A172 (cell line): ENCODE measurements at places on chromosomes 7 and 10. TPM values are rescaled to one million over a fixed set of nuclear protein-coding genes. Genes with fewer than 3 reads are reported as not detected.

The THSD7A gene
- total RNA-seq = 0.21 and 0.89 TPM in 2 replicates

The NAT16 gene
- total RNA-seq = 0.93 TPM in 1 of 2 replicates, not detected in the other

The ARMC3 gene
- 0.31 and 0.57 TPM in 2 replicates for total RNA-seq

DNA sequence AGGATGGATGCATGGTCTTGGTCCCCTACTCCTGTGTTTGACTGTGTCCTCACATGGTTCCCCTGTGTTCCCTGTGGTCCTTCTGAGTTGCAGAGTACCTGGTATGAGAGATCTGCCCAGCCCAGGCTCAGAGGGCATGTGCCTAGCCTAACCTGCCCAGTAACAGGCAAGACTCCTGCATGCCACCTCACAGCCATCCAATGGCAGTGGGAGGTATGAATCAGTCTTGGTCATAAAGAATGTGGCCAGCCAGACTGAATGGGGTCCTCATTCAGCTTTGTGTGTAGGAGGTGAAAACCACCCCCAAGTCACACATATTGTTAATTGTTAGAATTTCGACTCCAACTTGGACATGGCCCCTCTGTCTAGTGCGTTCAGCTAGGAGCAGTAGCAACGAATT lies 17.2 kb upstream of the GPR158 start:
- no peak for DNase-seq

DNA sequence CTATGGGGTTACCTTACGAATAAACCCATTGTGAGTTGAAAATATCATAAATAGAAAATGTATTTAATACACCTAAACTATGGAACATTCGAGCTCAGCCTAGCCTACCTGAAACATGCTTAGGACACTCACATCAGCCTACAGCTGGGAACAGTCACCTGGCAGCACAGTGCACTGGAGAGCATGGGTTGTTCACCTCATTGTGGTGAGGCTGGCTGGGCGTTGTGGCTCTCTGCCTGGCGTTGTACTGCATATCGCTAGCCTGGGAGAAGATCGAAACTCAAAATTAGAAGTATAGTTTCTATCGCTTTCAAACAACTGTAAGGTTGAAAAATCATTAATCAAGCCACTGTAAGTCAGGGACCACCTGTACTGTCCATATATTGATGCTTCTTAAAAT lies 17.3 kb upstream of the HBP1 start:
- no peak for DNase-seq

DNA sequence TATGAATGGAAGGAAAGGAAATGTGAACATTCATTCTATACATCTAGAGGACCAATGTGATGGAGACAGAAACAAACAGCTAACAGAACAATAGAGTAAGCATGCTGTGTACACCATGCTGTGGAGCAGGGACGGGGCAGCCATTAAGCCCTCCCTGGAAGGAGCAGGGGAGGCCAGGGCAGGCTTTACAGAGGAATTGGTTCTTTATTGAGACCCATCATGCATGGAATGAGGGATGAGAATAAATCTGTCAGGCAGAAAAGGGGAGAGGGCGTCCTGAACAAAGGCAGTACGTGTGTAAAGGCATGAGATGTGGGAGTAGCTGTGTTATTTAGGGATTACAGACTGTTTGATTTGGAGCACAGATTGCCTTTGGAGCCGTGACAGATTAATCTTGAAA lies 35.2 kb downstream of the STK17A start:
- no peak for DNase-seq
